ENCODE measurements at places on chromosomes 5 and 9. TPM values are rescaled to one million over a fixed set of nuclear protein-coding genes. Genes with fewer than 3 reads are reported as not detected.

- DNase-seq = no peak
Measured at GRCh38 chr5:107979900-107980299, 309.2 kb upstream of the EFNA5 start.

- no peak for DNase-seq
Measured at GRCh38 chr5:1838013-1838412, 36.8 kb downstream of the NDUFS6 start.

DNA sequence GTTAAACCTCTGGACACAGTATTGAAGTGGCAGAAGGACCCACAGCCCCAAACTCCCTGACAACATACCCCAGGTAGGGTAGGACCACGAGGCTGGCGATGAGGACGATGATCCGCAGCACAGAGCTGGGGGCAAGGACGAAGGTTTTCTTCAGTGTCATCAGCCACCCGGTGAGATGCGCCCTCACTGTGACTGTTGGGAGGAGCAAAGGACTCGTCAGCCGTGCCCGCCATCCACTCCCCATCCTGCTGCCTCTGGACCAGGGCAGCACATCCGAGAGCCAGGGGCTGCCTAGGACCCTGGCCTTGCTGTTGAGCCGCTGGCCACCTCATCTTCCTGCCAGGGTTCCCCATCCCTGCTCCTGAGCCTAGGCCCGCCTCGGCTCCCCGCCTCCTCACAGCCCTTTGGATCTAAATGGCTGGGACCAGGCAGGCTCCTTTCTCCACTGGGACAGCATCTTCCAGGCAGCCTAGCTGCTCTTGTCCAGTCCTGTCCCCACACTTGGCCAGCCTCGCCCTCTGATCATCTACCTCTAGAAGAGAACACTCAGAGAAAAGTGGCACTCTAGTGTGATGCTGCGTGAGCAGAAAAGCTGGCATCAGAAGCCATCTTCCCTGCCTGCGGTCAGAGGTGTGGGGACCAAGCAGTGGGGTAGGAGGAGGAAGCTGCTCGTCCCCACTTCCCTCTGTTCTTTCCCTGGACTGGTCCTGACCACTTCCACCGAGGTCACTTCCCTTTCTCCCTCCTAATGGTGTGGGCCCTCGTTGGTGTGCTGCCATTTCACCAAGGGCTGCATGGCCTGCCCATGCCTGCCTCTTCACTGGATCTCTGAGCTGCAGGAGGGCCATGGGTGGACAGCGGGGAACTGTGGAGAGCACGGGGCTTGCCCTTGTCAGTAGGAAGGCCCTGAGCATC is 49.2 kb downstream of the OTULIN start:
- DNase-seq = no peak

DNA sequence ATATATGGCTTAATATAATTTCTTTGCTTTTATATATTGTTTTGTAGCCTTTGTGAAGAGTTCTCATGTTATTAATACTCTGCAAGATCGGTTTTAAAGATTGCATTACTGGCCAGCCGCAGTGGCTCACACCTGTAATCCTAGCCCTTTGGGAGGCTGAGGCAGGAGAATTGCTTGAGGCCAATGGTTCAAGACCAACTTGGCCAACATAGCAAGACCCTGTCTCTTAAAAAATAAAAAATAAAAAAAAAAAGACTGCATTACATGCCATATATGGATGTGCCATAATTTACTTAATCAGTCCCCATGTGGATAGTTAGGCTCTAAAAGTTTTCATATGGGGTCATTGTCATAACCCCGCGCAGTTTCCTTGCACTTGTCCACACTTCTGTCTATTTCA is 31.0 kb upstream of the TNFAIP8 start:
- no peak for DNase-seq

The SLC45A2 gene
- total RNA-seq = not detected

DNA sequence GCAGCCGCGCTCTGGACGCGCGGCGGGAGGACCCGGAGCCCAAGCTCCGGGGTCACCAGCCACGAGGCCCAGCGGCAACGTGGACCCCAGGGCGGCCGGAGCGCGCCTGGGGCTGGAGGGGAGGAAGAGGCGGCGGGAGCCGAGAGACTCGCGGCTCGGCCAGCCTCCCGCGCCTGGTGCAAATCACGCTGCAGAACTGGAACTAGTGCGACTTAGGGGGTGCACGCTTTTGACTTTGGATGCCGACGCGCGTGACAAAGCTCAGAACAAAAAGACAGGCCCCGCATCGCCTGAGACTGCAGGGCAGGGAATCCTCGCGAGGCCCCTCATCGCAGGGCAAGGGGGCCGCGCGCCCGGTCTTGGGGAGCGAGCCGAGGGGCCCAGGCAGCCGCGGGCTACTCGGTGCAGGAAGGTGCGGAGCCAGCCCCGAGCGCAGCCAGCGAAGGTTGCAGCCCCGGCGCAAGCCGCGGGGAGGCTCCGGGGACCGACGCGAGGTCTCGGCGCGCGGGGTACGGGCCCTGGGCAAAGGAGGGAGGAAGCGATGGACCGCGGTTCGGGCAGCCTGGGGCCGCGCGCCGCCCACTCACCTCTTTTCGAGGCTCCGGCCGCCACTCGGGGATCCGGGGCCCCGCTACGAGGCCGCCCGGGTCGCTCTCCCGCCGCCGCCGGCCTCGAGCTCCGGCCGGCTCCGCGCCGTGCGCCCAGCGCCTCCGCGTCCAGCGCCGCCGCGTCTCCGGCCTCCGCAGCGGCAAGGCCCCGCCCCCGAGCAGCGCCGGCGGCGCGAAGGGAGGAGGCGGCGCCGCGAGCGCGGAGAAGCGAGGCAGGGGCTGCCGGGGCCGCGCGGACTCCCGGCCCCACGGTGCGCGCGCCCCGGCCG is at the start of gene GOLM1:
GOLM1 (minus strand) TSS at position 735 of the 877 bp plus-strand sequence. CDS start 20,238 bp downstream, outside the sequence.
- DNase-seq = peak; percentile 56

DNA sequence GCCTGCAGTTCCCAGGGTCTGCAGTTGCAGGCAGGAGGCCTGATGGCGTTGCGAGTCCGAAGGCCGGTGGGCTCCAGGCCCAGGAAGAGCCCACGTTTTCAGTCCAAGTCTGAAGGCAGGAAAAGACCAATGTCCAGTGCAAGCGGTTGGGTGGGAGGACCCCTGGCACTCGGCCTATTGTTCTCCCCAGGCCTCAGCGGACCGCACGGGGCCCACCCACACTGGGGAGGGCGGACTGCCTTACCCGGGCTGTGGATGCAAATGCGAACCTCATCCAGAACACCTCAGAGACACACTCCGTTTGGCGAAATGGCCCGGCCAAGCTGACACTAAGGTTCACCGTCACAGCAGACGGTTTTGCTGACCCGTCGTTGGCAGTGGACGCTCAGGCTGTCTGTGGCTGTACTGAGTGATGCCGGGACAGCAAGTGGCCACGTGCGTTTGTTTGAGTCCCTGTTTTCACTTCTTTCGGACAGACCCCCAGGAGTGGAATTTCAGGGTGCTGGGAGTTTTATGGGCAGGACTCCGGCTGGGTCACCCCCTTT is 10.2 kb upstream of the SEC16A start:
- DNase-seq = no peak

- peak; percentile 14 for DNase-seq
Measured at GRCh38 chr9:21252721-21253547, 13.1 kb upstream of the IFNA14 start.

DNA sequence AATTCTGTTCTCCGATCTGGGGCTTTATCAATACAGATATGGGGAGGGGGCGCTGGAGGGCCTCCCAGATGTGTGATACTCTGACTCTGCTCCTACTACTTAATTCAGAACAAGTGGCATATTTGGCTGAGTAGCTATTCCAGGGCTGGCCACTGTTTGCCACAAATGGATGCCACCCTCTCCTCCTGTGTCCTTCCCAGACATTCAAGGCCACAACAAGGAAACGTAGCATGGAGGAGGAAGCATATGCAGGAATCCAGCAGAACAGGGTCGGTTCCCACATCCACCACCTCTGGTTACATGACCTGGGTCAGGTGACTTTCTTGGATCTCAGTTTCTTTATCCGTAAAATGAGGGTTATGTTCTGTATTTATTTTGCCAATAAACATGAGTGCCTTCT is 131.0 kb downstream of the GOLPH3 start:
- no peak for DNase-seq

DNA sequence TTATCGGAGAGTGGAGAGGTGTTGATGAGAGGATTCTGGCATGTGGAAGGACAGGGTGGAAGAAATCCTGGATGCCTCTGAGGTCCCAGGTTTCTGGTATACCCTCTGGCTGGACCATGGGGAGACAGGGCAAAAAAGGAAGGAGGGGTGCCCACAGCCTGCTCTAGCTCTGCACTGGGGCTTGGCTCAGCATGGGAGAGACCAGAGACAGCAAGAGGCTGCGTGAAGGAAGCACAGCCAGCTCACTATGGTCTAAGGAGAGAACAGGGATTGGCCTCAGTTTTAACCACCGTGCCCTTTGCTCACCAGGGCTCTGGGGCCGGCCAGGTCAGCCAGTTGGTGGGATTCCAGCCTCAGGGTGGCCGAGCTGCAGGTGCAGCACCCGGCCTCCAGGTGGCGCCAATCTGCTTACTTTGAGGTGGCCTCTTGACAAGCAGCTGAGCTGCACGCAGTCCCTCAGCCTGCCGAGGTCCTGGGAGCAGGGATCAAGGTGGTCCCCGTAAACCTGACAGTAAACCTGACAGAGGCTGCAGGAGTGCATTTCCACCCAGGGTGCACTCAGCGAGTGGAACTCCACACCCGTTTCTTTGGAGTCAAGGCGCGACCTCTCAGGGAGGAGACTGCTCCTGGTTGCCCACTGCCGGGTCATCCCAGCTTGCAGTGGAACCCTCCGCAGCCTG is 25.0 kb upstream of the SPTLC1 start:
- DNase-seq = peak; percentile 70

The LOX gene
- total RNA-seq = not detected

All from activated naive CD8-positive, alpha-beta T cell treated with anti-CD3 and anti-CD28 coated beads for 36 hours (primary cell).